ENCODE measurements at places on chromosomes 4 and X.

DNA sequence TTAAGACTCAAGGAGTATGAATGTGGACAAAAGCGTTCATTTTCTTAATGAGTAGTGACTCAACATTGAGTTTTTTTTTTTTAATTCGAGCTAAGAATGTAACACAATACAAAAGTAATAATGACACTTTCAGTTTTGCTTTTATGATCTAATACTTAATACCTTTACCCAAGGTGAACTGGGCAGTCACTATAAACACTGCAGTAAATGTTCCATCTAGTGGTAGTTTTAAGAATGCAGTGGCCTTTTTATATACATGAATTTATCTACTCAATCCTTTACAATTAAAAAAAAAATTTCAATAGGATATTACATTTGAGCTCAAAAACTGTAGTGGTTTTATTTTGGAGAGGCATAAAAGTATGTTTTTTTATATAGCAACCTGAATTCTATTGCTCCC is 33.9 kb downstream of the PDK3 start:
- DNase-seq = no peak

- DNase-seq = no peak
These were observed 70.7 kb downstream of the AFAP1 start for GRCh38 chr4:7868892-7869471.

DNA sequence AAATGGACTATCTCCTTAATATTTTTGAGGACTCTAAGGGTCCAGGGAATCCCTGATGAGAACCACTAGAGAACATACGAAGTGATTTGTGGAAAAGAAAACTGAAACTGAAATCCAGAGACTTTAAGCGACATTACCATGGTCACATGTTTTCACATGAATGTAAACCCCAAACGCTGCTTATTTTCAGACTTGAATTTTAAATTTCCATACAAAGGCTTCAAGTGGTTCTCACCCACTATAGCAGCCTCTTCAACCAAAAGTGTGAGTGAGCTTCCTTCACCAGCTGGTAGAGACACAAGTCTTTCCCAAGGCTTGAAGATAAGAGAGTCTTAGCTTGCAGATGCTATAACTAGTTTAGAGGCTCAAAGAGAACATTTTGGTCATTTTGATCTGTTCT is 232.7 kb downstream of the MGST2 start:
- DNase-seq = no peak

DNA sequence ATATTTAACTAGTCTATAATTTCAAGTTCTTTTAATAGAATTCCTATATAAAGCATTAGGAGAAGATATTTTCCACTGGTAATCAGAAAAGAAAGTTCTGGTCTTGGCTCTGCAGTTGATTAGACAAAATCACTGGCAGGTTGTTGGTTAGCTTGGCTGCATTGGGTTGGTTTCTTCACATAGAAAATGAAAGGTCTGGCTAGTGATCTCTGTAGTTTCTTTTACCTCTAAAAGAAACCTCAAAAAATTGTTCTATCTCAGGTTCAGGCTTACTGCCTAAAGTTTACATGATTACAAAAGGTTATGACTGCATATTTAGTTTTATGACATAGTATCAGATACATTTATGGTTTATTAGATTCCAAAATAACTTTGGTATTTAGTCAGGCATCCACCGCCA is 95.8 kb upstream of the NAP1L5 start:
- no peak for DNase-seq
